D341Med (cell line): ENCODE measurements at places on chromosomes 2 and 18.

DNA sequence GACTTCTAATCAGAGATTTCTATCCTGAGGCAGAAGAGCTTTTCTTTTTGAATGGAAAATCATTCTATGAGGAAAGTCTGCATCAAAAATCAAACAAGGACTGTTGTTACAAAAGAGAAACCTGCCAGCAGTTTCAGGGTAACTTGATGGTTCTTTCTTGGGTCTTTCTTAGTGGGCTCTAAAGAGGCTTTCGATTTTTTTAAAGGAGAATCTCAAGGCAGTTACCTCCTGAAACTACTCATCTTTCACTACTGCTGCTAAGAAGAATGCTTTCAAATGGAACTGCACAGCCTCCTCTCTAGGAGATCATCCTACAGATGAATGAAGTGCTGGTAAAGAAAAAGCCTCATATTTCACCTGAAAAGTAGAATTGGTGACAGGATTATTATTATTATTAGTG is 272.3 kb downstream of the ERBB4 start:
- DNase-seq = no peak

DNA sequence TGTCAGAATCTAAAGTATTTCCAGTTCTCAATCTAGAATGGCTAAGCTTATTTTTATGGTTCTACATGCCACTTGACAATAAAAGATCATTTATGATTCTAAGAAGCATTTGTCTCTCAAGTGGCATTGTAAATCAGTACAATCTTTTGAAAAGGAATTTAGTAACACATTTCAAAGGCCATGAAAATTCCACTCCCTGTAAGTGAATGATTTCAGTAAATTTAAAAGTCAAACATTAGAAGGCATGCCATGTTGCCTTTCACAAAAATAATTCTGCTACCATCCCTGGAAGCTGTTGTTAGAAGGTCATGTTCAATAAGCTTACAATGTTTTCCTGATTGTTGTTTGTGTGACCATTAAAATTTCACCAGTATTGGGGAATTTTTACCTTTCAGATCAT is 142.9 kb downstream of the RPIA start:
- no peak for DNase-seq

- no peak for DNase-seq
These were observed 24.5 kb downstream of the RAB10 start for GRCh38 chr2:26058390-26058789.

GRCh38 chr2:23427976-23428375 is 43.0 kb downstream of the KLHL29 start:
- no peak for DNase-seq

GRCh38 chr2:225052703-225053102 is 10.4 kb upstream of the DOCK10 start:
- DNase-seq = no peak

- no peak for DNase-seq
These were observed 4.8 kb downstream of the ONECUT2 start for GRCh38 chr18:57439985-57440330.

DNA sequence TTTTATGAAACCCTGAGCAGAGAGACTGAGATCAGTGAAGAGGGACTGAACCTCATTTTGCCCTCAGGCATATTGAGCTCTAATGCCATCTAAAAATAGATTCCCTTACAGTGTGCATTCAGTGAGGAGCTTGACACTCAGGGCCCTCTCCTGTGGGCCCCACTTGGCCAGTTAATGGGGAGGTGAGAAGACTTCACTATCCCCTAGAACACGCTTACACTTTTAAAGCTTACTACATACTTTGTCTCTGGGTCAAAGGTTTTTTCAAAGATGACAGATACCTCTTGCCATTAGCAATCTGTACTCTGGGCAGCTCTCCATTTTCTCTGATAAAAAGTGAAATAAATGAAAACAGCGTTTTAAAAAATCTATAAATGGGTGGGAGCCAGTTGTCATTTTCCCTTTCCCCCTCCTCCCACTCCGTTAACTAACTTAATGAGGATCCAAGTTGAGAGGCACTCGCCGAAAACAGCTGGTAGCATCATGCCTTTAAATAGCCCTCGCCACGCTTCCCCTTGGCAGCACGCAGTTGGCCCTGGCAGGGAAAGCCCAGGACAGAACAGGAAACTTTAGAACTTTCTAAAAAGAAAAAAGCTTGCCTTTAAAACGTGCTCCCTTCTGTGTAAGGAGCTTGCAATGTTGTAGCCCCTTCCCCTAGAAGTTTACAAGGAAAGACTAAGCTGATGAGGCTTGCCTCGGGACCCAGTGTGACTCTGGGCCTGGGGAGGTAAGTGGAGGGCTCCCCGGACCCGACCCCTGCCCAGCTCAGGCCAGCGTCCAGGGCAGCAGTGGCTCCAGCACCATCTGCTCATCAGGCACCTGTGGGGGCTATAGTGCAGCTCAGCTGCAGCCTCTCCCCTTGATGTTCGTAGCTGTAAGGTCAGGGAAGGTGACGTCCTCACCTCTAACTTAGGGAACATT is 58.8 kb upstream of the FOSL2 start:
- DNase-seq = no peak

DNA sequence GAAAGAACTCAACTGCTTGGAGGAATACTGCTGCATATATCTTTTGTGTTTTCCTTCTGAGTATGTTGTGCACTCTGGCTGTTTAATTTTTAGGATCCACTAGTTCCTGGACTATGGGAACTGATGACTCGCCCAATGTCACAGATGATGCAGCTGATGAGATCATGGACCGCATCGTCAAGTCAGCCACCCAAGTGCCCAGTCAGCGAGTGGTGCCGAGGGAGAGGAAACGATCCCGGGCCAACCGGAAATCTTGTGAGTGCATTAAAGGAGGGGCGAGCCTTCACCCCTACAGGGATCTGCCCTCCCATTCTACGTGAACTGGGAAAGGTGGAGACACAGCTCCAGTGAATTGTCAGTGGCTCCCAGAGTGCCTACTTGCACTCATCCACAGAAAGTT is 59.6 kb downstream of the TPGS2 start:
- no peak for DNase-seq
